ENCODE measurements at places on chromosomes 4 and X.

- DNase-seq = no peak
These were observed 489.4 kb downstream of the TECRL start for GRCh38 chr4:63919636-63920365.

DNA sequence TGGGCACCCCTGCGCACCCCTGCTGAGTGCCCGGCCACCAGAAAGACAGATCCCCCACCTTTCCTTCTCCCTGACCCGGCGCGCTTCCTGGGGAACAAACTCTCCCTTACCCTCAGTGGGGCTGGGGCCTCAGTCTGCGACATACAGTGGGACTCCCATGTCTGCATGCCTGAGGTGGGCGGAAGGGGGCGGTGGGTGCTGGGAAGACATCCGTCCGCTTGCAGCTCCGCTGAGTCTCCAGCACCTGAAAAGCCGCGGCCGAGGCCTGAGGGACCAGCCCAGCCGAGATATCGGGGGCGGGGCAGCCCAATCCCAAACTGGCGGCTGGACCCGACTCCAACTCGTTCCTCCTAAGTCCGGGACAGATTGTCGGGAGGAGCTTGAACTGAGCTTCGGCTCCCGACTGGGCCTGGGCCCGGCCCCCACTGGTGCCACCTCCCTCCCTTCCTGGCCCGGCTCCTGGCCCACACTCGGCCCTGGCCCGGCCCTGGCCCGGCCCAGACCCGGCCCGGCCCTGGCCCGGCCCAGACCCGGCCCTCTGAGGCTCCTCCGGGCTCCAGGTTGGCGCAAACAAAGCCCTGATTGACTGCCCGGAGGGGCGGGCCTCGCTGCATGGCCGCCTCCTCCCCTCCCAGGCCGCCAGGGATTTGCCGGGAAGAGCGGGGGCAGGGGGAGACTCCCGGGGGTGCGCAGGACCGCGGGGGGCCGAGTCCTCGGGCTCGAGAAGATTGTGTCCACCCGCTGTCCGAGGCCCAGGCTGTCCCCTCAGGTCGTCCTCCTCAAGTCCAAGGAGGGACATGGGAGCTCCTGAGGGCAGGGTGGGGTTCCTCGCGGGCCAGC is 877 bp upstream of the SLC16A2 start:
- no peak for DNase-seq

GRCh38 chrX:17643528-17643927 is 93.8 kb upstream of the SCML1 start:
- no peak for DNase-seq

GRCh38 chr4:36556984-36557383 is 275.6 kb downstream of the DTHD1 start:
- DNase-seq = no peak

DNA sequence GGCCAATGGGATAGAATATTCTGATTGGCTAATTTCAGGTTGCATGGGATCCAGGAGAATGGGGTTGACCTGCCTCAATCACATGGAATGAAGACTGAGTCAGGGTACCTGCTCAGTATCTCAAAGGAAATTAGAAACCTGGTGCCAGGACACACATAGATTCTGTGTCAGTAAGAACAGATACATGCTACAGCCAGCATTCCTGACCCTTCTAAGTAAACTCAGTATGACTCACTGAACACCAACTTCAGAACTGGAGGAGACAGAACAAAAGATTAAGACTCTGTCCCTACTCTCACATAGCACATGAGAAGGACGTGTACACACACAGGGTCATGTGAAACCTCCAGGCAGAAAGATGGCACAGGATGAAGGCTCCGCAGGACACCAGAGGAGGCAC is 54.5 kb downstream of the FAM184B start:
- DNase-seq = no peak

DNA sequence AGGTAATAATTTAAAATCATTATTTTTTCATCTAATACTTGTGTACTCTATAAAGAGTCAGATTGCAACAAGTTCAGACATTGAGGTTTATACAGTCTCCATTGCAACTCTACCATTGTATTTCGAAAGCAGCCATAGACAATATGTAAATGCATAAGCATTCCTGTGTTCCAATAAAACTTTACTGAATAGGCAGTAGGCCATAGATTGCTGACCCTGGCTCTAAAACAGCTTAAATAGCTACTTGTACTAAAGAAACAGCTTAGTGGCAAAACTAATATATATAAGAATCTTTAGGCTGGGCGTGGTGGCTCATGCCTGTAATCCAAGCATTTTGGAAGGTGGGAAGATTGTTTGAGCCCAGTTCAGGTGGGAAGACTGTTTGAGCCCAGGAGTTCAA is 115.3 kb downstream of the PRSS12 start:
- DNase-seq = no peak

- DNase-seq = no peak
These were observed 8.7 kb upstream of the TADA2B start for GRCh38 chr4:7034262-7035081.

DNA sequence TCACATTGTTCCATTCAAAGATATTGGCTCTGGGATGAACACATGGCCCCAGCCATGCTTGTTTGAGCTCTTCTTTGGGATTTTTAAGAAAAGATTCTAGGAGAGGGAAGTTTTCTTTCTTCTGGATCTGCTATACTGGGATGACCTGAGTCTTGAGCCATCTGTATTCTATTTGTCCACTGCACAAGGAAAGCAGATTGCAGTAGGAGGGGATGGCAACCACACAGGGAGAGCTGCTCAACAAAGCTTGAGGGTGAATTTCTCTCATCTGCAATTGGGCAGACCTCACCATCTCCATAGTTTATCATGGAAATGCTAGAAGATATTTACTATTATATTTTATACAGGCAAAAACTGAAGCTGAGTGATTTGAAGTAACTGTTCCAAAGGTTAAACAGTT is 34.3 kb downstream of the ADH7 start:
- no peak for DNase-seq

DNA sequence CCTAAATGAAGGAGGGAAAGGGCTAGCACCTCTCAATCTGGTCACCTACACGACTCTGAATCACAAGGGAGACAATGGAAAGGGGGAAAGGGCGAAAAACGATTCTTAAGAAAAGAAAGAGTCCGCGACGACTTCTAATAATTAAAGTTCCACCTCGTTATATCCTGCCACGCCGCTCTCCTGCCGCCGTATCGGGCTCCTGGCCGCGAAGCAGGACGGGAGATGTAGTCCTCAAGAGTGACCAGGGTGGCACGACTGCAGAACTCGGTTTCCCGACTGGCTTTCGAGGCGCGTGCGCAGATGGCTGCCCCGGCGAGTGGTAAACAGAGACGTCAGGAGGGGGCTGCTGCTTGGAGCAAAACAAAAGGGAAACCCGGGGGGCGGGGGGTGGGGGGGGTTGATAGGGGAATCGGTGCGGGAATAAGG is at the start of gene FOXO4:
FOXO4 (plus strand) TSS at position 297 of the 426 bp plus-strand sequence. CDS start 678 bp downstream, outside the sequence.
- no peak for DNase-seq

DNA sequence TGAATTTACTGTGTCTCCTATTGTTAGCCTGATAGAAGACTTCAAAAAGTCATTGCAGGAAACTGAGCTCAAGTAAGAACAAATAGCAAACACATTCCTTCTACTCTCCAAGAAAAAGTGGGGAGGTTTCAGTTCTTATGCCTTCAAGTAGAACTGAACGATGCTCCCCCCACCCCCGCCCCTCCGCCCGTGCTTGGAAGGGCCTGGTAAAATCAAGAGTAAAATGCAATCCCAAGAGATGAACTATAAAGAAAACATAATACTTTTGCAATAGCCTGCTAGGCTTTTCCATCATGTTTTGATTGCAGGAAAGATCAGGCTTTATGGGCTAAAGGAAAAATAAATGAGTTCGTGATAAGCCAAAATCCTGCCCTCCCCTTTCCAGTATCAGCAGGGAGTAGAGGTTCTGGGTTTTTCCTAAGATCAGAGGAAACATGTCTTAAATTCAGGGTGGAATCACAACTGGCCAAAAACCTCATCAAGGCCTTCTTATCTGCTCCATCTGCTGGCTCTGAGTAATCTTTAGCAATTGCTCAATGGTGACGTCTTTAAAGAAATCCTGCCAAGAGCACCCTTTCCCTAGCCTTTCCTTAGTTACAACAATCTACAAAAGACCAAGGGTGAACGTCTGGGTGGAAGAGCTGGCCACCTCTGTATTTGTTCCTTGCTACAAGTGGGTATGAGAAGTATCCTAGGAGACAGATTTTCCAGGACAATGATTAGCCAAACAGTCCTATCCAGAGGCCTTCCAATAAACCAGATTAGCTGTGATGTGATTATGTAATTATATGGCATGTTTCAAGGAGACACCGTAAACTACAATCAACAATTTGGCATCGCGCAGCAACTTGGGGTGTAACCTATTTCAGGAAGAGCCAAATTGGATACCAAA is 66.3 kb upstream of the FAM9C start:
- DNase-seq = no peak

DNA sequence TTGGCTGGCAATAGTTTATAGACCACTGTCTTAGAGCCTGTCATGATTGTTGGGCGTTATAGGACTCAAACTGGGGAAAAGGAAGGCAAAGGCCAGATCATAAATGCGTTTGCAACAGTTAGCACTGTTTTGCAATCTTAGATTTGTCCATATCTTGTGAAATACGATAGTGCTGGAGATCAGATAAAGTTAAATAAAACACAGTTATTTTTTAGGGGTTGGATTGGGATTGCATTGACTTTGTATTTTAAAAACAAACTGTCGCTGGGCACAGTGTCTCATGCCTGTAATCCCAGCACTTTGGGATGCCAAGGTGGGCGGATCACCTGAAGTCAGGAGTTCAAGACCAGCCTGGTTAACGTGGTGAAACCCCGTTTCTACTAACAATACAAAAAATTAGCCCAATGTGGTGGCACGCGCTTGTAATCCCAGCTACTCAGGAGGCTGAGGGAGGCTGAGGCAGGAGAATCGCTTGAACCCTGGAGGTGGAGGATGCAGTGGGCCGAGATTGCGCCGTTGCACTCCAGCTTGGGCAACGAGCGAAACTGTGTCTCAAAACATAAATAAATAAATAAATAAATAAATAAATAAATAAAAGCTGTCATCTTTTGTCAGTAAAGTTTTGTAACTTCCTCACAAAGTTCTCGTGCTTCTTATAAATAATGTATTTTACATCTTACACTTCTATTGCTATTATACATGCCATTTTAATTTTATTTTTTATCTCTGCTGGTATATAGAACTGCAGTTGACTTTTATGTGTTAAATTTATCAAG is 117.2 kb downstream of the KDM6A start:
- no peak for DNase-seq

DNA sequence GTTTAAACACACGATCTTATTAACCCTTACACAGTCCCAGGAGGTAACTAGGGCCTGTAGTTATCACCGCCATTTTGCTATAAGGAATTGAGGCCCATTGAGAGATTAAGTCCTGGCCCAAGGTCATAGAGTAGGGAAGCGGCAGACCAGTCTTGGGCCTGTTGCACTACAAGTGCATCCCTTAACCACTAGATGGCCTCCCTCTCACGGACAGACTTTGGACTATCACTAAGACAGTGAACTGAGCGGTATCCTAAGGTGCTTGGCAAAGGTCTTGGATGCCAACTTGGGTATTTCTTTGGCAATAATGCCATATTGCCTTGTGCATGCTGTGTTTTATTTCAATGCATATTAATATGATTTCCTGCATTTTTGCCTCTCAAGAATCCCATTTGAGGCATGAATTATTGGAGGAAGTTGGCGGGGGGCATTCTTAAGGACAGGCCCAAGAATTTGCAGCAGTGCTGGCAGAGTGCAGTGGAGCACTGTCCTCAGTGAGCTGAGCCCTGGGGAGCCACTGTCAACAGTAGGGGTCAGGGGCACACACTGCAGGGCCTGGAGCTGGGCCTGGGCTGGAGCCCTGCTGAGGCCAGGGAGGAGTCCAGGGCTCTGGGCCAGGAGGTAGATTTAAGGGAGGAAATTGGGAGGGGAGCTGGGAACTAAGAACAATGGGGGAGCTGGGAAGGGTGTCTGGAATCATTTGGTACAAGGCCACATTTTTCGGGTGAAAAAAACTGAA is 147.4 kb downstream of the SMIM20 start:
- DNase-seq = no peak

GRCh38 chr4:37757121-37757520 is 69.4 kb upstream of the PGM2 start:
- no peak for DNase-seq

DNA sequence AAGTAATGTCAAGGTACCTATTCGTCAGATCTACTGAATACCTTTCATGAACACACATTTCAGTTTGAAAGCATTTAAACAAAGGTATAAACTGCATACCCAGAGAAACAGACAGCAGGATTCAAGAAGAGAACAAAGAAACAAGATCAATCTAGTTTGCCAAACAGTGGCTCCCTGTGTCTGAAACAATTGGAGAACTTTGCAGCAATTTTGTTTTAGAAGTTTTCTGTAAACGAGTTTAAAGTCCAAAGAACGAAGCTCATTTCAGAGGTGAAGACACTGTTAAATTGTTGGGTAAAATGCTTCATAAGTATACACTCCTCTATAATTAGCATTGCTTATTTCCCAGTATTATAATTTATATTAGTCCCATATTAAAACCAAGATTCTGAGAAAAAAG is 21.4 kb upstream of the NSUN7 start:
- DNase-seq = no peak

GRCh38 chrX:8927701-8928100 is 106.2 kb downstream of the FAM9B start:
- DNase-seq = no peak

DNA sequence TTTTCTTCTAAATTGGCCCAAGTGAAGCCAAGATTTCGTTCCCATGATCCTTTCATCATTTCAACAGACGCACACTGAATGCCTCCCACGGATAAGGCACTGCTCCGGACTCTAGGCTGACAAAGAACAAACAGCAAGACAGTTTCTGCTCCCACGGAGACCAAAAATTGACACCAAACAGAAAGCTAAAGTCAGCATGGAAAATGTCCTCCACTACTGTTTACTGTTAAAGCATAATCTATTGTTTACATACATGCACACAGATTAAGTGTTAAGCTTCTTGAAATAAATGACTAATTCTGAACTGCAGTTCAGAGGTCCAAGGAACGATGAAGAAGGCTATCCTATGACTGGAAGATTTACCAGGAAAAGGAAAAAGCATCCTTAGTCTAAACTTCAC is 199.6 kb downstream of the AASDH start:
- DNase-seq = no peak

GRCh38 chrX:48511560-48511959 is 2.8 kb downstream of the PORCN start:
- no peak for DNase-seq

DNA sequence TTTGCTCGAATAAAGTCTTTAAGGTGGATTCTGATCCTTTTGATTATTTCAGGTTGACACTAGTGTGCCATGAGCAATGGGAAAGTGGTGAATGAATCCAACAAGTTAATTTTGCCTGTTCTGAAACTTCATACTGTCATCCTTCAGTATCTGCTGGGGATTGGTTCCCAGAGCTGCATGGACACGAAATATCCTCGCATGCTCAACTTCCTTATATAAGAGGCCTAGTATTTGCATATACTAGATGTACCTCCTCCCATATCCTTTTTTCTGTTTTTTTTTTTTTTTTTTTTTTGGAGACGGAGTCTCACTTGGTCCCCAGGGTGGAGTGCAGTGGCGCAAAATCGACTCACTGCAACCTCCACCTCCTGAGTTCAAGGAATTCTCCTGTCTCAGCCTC is 23.0 kb upstream of the PDS5A start:
- DNase-seq = no peak

- no peak for DNase-seq
These were observed 212.5 kb upstream of the NDST3 start for GRCh38 chr4:117821834-117822233.

Measured in cortex of kidney (tissue), 1 donor.